ENCODE measurements at places on chromosomes 6 and 20.

GRCh38 chr6:106470316-106470715, 109.8 kb downstream of the CRYBG1 start:
- no peak for DNase-seq

- DNase-seq = no peak
Measured at GRCh38 chr20:49283176-49283702, 5.4 kb upstream of the ZNFX1 start.

DNA sequence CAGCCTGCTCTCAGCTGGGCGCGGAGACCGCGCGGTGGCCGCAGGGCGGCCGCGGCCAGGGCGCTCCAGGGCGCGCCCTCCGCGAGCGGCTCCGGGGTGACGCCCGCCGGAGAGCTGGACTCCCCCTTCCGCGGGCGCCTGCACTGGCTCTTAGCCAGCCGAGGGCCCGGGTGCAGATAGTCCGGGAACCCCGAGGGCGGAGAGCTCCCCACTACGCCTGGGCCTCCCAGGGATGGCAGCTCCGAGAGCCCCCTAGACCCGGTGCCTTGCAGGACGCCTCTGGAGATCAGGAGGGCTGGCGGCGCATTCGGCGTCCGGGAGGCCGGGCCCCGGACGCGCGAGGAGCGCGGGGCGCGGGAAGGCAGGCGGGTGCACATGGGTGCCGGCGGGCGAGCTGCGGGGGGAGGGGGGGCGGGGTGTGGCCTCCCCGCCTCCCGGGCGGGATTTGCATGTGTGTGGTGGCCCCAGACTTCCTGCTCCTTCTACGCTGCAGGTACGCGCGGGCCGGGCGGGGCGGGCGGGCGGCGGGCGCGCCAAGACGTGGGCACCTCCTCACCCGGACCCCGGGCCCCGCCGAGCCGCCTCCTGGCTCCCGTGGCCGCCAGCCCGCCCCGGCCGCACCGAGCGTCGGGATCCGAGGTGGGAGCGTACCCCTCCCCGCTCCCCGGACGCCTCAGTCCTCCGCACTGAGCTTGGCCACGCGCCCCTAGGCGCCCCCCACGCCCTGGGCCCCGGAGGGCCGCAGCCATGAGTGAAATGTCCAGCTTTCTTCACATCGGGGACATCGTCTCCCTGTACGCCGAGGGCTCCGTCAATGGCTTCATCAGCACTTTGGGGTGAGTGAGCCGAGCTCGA, at the start of gene ITPR3:
TSS of gene ITPR3 (plus strand) at position 467 of the 855 bp plus-strand sequence. CDS start at position 748, 281 bp downstream.
- no peak for DNase-seq

GRCh38 chr6:1267790-1268762, 43.8 kb upstream of the FOXQ1 start:
- DNase-seq = no peak

DNA sequence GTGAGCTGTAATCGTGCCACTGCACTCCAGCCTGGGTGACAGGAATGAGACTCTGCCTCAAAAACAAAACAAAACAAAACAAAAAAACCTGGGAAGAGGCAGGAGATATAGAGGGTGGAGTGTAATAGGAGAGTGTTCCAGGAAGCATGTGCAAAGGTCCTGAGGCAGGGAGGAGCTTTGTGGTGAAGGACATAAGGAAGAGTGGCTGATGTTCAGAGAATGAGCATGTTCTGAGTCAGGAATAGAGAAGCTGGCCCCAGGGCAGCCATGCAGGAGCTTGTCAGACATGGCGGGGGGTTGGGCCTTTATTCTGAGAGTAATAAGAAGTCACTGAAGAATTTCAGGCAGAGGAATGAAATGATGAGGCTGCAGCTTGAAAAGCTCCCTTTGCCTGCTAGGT, 337.0 kb downstream of the CDH26 start:
- DNase-seq = no peak

DNA sequence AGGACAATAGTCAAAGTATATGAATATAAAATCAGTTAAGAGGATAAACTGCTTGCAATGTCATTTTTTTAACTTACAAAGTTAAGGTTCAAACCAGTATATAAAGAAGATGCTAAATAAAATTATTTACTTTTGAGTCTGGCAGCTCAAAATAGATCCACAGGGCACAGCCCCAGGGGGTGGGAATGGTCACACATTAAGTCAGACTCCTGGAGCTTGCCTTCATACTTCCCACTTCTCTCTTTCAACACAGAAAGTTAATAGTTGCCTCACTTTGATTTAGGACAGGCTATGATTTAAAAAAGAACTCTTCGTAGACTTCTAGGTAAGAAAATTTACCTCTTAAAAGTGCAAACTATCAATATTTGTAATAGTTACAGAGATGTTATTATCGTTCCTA, 158.3 kb upstream of the RUNX2 start:
- DNase-seq = no peak

- no peak for DNase-seq
Measured at GRCh38 chr6:38348371-38348770, 291.4 kb downstream of the BTBD9 start.

GRCh38 chr6:144262470-144263369, 22.4 kb upstream of the UTRN start:
- no peak for DNase-seq

DNA sequence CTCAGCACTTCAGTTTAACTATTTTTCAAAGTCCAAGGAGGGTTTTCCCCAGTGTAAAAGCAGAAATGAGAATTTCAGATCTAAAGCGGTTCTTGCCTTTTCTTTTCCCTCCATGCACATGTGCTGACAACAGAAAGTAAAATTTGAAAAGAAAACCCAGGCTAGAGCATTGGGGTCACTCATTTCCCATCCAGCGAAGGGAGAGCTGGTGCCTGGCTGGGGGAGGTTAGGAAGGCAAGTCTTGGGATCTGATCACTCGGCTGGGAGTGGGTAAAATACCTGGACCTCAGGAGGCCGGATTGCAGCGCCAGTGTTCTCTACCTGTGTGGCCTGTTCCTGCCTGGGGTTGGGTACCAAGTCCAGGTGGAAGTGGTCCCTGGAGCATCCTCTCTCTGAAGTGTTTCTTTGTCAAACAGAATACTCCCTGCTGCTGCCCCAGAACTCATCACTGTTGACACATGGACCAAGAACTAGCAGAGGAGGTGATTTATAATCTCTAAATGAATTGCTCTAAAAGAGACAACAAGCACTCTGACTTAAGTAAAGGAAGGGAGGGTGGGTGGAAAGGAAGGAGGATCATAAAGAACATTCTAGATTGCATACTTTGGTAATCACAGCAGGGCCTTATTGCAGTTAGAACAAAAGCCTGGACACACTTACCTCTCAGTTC, 136.0 kb downstream of the MTHFD1L start:
- no peak for DNase-seq

DNA sequence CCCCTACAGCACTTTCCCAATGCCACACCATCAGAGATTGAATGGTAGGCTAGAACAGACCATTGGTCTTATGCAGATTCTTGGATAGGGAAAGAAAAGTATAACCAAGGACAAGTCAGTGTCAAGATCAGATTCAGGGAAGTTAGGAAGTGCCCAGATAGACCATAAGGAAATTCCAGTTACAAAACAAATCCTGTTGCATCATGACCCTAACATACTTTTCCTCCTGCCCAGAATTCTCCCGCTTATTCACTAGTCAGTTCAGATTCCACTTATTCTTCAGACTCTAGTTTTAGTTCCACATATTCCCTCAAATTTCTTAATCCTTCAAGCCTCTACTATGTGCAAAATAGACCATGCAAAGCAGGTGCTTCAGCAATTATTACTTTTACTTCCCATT, 20.7 kb downstream of the METTL24 start:
- DNase-seq = no peak

Measured in iPS DF 6.9 (cell line).